ENCODE measurements at places on chromosomes 11 and 22.

DNA sequence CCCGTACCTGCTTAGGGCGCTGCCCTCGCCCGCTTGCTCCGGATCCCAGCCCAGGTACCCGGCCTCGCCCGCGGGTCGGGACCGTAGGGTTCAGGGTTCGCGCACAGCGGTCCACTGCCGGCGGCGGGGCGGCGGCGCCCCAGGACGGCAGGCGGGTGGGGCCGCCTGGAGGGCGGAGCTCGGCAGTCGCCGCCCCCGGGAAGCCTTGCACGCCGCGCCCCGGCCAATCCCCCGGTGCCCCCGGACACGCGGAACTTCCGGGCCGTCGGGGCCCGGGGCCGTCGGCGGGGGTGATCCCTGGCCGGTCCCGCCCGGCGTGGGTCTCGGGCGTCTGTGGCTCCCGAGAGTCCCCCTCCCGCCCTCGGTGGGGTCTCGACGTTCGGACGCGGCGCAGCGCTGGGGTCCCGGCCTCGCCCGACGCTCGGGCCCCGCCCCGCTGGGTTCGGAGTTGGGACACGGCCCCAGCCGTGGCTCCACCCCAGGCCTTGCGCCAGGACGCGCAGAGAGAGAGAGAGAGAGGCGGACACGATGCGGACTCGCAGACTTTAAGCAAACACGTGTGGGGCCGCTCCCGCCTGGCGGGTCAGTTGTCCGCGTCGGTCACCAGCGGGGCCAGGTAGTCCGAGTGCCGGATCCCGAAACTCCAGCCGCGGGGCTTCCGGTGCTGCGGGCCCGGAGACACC is at the start of gene TYMP:
TSS of gene TYMP (minus strand) at position 116 of the 683 bp plus-strand sequence. CDS start 303 bp downstream, outside the sequence.
- no peak for DNase-seq

- no peak for DNase-seq
Measured at GRCh38 chr22:36684841-36685240, 18.7 kb downstream of the CACNG2 start.

DNA sequence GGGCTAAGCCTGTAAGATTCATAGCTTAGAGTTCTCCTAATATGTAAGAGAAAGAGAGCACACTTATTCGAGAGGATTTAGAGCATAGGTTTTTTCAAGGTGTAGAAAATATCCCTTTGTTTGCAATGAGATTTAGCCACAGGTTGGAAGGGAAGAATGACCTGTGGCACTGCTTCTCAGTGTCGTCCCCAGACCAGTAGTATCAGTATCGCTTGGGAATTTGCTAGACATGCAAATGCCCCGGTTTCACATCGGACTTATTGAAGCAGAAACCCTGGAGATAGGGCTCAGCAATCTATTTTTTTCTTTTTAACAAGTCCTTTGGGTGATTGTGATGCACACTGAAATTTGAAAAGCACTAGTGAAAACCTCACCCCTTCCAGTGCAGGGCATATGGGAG is 362.6 kb upstream of the C11orf87 start:
- no peak for DNase-seq

DNA sequence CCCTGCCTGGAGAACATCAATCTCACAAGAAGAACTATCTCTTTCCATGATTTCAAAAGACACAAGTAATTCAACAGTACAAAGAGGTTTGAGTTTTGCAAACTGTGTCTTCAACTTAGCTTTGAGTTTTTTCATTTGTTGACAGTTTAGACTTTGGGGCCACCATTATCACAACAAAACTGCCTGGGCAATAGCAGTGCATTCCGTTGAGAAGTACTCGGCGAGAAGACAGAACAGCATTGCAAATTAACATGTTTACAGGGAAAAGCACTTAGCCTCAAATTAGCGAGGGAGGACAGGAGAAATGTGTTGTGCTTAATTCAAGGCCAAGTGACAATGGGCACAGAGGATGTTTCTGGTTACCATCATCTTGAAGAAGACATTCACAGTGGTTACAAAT is 133.2 kb upstream of the MPPED2 start:
- no peak for DNase-seq

- DNase-seq, result no peak
Measured at GRCh38 chr11:70112017-70112434, 33.9 kb downstream of the ANO1 start.

DNA sequence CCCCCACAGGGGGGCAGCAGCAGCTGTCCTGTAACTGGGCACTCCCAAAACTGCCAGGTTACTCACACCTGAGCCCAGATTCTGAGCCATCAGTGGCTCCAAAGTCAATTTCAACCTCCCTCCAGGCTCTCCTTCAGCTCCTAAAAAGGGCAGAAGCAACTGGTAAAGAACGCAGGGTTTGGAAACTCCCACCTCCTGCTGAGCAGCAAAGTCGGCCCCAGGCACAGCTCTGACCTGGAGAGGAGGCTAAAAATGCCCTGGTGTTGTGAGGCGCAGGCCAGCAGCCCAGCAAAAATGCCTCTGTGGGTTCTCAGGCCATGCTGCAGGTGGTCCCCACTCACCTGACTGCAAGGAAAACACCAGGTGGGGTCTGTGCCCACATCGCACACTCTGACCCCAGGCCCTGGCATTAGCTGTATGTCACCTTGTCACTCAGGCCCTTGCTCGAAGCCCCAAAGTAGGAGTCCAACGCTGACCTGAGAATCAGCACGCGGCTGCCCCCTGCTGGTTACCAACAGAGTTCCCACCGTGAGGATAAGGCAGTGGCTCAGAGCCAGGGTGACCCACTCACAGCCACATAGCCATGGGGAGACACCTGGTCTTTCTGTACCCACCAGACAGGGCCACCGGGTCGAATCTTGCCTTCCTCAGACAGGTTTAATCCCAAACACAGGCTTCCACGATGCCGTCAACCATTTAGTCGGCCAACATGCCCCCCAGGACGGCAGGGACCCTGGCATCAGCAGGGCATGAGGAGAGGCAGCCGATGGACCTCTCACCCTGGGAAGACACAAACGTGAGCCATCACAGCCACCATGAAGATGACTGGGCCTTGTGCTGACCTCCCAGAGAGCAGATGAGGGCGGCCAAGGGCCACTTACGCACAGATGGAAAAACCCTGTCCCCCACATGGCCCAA is 11.1 kb downstream of the POLR3H start:
- DNase-seq, result peak; percentile 54

DNA sequence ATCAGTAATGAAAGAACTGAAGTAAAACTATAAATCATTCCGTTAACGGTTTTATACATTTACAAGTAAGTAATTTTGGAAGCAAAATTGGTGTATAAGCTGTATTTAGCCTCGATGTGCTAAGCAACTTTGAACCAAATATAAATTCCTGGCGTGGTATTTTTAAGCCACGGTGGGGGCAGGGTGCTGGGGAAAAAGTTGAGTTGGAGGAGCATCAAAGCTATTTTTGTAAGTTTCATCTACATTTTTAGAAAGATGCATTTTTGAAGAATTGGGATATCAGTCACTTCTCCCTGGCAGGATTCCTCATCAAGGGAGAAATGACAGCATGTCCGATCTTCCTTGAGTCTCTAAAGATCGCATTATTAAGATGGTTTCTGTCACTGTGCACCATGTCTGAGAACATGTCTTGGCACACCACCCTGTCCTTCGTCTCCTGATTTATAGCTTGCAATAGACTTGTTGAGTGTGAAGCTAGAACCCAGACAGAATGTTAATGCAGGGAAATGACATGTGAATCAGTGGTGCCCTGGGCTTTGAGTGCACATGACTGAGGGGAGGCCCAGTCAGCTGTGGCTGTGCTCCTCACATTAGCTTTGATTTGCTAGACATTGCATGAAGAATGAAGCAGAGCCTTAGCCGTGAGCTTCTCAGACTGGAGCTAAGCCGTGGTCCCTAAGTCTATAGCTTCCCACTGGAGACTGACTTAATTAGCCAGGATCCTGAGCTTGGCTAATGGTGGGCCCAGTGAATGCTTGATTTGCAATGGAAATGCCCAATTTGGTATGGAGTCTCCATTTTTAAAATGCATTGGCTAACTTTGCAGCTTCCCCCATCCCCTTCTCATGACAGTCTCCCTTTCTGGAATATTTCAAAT is 127.0 kb downstream of the COMMD9 start:
- no peak for DNase-seq

DNA sequence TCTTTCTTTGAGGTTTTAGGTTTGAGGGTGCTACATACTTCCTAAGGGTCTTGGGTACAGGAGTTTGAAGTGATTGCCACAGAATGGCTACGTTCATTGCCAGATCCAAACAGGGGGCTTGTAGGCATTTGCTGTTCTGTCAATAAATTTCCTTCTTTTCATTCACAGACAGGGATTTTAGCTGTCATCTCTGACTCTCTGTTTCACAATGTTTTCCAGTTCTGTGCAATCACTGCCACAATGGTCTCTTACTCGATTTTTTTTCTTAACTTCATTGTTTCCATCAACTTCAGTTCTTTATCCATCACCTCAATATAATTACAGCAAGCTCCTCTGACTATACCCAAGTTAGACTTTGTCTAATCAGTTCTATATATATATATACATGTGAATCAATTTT is 6.2 kb upstream of the HBD start:
- no peak for DNase-seq

GRCh38 chr22:37077802-37078448 is 26.4 kb downstream of the KCTD17 start:
- peak; percentile 31 for DNase-seq

- no peak for DNase-seq
Measured at GRCh38 chr11:122850076-122850631, 11.9 kb downstream of the CRTAM start.

GRCh38 chr11:6657346-6657745 is 1.7 kb upstream of the DCHS1 start:
- no peak for DNase-seq

DNA sequence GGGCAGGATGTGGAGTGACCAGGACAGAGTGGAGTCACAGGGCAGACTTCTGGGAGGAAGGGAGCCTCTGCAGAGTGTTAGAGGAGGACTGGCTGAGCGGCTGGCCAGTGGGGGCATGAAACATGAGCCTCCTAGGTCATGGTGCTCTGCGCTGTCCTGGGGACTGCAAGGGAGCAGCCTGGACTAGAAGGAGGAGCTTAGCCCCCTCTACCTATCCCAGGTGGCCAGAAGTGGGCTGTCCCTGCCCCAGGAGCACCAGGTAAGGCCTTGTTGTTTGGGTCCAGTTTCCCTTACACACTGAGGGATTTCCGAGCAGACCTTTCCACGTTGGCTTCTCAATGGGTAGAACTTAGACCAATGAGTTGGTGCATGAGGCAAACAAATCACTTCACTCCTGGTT is 7.4 kb downstream of the PKNOX2 start:
- DNase-seq, result no peak

DNA sequence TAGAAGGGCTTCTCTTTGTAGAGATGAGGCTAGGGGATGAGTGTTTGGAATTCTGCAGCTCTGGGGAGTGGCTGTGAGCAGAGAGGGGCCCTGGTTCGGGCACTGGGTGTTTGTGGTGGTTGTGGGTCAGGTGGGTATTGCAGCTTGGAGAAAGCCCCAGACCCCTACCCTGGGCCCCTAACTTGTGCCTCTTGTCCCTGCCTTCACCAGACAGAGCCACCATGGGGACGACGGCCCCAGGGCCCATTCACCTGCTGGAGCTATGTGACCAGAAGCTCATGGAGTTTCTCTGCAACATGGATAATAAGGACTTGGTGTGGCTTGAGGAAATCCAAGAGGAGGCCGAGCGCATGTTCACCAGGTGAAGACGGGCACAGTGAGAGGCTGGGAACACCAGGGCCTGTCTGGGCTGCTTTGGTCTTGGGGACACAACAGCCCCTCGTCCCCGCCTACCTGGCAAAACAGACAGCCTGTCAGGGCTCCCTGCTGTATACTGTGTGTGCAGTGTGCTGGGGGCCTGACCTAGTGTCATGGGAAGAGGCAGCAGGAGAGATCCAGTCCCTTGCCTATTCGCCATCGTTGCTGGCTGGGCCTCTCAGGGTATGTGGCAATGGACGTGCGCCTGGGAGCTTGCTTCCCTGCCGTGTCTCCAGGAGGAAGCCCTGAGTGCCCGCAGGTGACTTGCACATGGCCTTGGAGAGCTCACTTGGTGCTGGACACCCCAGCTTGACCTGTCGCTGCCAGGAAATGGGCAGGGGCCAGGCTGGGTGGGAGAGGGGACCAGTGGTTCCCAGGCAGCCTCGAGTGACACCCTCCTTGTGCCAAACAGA is 4.3 kb downstream of the INCENP start:
- DNase-seq, result no peak

- DNase-seq, result no peak
Measured at GRCh38 chr11:95327273-95327948, 96.4 kb upstream of the SESN3 start.

- DNase-seq, result no peak
Measured at GRCh38 chr11:124339396-124340141, 19.6 kb upstream of the OR8D2 start.

DNA sequence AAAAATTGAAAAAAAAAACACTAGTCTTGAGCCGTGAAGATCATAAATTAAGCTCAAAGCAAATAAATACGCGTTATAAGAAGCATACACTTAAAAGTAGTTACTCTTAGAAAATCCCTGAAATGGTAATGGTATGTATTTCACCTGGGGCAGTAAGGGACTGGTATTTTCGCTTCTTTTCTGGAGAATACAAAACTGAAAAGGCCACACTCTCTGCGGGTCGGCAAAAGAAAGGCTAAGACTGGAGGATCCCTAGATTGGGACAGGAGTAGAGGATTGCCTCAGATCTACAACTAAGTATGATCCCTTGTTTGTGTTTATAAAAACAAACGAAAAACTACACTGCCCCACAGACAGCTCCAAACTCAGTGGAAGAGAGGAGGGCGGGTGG is 617 bp downstream of the TSG101 start:
- DNase-seq, result no peak

- DNase-seq, result no peak
Measured at GRCh38 chr11:34149786-34150185, 44.4 kb downstream of the NAT10 start.

DNA sequence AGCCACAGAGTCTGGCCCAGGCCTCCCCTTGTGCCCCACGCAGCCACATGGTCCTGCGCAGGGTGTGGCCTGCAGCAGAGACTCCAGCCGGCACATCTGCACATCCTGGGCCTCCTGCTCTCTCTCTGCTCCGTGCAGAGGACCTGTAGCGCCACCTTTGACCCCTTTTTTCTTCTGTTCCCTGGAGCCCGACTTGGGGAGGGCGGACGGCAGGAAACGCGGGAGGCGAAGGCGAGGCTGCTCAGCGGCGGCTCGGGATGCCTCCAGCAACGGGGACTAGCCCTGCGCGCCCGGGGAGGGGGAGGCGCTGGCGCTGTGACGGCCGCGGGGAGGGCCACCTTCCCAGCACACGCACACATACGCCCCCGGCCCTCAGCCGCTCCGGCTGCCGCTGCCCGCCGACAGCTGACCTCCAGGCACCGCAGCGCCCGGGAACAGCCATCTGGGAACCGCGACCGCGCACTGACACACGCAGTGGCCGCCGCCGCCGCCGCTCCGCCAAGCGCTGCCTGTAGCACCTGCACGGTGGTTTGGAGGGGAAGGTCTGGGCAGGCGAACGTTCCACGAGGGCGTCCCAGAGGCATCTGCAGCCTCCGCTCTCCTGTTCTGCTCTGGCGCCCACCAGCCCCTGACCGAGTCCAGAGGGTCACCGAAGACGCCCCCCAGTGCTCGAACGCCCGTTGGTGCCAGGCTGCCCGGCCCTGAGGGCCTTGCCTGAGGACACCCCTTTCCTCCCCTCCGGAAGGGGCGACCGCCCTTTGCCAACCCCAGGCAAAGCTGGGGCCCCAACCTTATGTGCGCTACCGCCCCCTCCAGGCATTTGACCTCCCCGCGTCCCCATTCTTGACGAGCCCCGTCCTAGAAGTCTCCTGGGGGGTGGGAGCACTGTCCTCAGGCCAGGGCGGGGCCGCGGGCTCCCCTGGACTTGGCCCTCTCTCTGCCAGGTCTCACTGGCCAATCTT is 16.9 kb upstream of the C22orf42 start:
- DNase-seq, result no peak

- no peak for DNase-seq
Measured at GRCh38 chr11:60252213-60253108, 9.5 kb upstream of the MS4A4E start.
